ENCODE measurements at places on chromosomes 16 and 17.

DNA sequence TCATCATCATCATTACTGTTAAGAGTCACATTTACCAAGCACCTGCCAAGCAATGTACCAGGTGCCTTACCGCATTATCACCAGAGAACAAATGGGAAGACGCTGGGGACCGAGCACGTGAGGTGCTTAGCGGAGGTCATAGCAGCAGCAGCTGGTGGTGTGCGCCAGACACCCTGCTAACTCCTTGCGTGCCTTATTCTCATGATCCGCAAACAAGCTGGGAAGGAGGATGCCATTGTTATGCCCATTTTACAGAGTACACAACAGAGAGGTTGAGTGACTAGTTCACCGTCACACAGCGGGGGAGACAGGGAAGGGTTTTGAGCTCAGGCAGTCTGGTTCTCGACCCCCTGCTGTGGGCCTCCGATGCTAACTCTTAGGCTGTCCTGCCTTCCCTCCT is 7.3 kb downstream of the ATP2A3 start:
- peak; percentile 80 for DNase-seq

DNA sequence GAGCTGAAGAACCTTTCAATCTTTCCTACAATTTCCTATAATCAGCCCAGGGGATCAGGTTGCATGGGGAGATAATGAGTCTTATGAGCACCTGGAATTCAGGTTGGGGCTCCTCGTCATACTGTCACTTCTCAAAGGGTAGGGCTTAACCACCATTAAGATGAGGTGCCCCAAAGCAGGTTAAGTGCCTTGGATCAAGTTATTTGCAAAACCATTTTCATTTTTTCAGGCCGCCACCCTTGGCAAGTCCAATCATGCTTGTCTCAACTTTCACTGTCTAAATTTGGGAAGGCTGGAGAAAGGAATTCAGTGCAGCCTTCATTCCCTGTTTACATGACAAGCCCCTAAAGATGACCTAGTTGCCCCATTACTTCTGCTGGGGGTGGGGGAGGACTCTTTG is 44.9 kb upstream of the TANGO6 start:
- peak; percentile 1 for DNase-seq

- DNase-seq = no peak
These were observed 12.5 kb downstream of the ADAMTS18 start for GRCh38 chr16:77422196-77422784.

- DNase-seq = no peak
These were observed 14.0 kb downstream of the PLLP start for GRCh38 chr16:57270221-57271062.

DNA sequence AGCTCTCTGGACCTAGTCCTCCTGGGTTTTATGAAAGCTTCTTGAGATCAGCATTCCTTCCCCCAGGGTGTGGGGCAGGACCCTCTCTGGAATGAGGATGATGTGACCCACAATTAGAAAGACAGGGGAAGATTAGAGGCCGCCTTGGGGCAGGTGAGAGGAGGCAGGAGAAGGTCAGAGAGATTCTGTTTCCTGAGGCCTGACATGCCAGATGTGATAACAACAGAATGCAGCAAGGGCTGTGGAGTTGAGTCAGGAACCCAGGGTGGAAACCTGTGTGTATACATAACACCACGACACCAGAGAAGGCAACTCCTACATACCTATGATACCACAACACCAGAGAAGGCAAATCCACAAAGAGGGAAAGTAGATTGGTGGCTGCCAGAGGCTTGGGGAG is 5.4 kb upstream of the SLC5A10 start:
- DNase-seq = no peak

DNA sequence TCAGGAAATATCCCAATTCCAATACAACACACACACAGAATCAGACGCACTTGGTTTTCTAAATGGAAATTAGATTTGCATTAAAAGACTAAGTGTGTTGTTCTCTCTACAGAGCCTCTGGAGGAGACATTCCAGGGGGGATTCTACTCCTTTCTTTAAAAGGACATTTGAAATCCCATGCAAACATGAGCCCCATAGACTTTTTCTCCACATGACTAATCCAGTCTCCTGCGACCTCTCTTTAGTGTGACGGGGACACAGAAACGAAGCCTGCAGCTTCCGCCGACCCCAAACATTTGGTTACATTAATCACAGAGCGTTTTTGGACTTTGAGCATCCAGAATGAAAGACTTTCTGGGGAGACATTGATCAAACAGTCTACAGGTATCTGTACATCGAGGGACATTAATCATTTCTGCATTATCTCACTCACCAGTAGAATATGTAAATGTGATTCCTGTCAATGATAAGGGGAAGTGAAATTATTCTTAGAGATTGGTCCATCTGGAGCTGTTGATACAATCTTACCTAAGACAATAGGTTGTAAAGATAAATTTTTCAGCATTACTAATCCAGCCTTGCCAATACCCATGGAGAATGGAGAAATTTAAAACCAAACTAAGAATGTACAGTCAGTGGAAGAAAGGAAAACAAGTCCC is 103.4 kb upstream of the IRX3 start:
- DNase-seq = no peak

GRCh38 chr17:57518587-57519581 is 226.2 kb downstream of the CCDC182 start:
- peak; percentile 93 for DNase-seq

- DNase-seq = no peak
These were observed 7.4 kb downstream of the CNP start for GRCh38 chr17:41974031-41974430.

DNA sequence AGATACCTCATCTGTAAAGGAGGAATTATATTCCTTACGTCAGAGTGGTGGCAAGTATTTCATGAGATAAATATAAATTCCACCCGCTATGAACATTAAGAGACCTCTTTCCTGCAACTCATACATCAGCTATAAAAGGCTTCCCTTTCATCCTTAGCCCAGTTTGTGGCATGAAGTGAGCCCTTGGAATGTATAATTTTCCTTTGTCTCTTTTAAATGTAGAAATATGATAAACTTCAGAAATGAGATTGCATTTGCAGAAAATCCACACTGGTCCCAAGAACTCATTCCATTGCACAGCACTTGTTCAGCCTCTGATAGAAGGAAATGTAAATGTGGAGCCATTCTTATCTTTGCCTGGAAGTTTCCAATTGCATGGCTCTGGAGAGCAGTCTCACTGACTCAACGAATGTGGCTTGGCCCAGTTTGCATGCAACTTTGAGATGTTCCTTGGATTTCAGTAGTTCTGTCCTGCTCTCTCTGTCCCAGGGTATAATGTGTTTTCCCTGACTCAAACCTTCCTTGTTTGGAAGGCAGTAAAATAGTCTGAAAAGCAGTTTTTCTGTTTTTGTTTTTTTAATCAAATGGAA is 746.4 kb downstream of the CDH11 start:
- no peak for DNase-seq

DNA sequence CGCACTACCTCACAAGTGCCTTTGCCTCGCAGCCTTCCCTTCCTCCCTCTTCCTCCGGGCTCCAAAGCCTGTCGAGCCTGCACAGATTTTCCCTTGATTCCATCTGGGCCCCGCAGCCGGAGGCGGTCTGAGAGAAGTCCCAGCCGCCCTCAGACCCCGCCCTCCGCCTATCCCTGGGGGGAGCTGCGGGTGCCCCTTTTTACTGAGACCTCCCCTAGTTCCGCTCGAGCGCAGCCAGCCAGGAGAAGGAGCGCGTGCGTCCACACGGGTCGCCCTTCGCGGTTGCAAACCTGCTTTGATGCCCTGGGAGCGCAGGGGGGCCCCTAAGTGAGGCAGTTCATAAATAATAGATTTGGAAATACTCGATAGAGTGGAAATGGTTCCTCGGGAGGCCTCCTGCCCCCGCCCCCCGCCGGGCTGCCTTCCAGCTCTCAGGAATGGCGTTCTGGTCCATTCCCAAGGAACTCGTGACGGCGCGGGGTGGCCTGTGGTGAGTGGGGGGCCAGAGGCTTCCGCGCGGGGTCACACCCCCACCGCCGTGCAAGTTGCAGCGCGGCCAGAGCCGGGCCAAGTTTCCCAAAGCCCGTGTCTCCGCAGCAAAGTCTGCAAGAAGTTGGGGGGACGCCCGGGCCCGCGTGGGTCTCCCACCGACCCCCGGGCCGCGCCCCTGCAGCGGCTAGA is 610 bp downstream of the C16orf74 start:
- no peak for DNase-seq

- no peak for DNase-seq
These were observed 791.3 kb upstream of the SOX9 start for GRCh38 chr17:71329310-71330098.

- no peak for DNase-seq
These were observed 208.5 kb downstream of the MAF start for GRCh38 chr16:79392081-79392480.

- DNase-seq = peak; percentile 63
These were observed 2.3 kb upstream of the CCDC182 start for GRCh38 chr17:57747221-57748017.

DNA sequence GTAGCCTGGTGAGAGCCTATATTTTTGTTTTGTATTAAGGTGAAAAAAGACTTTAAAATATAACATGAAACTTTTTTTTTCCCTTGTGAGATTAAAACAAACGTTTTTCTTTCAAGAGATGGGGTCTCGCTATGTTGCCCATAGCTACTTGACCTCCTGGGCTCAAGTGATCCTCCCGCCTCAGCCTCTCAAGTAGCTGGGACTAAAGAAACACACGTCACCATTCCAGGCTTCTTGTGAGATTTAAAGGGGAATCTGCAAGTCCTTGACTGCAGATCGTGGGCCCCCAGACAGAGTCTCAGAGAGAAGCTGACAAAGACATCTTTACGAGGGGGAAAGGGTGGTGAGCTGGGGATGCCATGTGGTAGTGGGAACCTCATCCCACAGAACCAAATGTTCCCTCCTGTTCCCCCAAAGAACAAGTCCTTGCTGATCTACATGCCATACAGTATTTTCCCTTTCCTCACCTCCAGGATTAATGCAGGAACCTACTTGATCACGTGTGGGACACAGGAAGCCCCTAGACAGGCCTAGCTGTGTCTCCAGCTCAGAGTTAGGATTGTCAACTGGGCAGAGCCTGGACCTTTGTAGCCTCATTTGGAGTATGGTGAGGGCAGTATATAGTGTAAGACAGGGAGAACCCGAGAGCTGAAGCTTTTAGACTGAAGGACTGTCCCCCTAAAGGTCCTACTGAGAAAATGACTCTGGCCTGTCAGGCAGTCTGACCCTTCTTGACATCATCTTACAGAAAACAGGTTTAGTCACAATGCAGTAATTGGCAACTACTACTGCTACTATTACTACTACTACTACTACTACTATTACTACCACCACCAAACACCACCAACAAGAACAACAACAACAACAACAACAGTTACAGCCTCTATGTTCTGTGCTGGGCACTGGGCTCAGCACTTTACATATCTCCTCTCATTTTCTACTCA is 4.1 kb downstream of the MAP3K14 start:
- DNase-seq = no peak

DNA sequence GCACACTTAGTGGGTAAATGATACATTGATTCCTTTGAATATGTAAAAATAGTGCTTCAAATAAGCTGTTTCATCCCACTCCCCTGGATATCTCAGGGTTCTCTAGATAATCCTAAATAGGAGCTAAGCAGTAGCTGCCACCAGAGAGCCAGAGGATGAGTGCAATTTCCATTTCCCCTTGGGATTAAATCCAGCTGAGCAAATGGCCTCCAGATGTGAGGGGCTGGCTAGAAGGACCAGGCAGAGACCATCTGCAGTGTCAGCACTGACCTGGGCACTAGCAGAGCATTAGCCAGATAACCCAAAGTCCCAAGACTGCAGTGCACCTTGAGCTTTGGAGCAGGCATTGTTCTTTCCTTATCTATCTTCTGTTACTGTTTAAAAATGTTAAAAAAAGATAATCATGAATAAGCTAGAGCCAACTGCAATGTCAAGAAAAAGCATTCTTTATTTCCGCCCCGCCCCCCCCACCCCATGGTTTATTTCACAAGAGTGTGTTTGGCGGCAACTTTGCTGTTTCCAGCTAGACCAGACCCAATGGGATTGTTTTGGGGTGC is 19.5 kb downstream of the GPR179 start:
- DNase-seq = no peak

- DNase-seq = no peak
These were observed 12.7 kb downstream of the WFDC1 start for GRCh38 chr16:84307209-84307954.

GRCh38 chr17:35998018-35998545 is 3.3 kb downstream of the CCL15 start:
- no peak for DNase-seq

- DNase-seq = no peak
These were observed 309.4 kb downstream of the SEC14L1 start for GRCh38 chr17:77449908-77450741.

- DNase-seq = no peak
These were observed 30.0 kb upstream of the KDM6B start for GRCh38 chr17:7803981-7804380.

- no peak for DNase-seq
These were observed 65.0 kb downstream of the TBC1D16 start for GRCh38 chr17:79970576-79971068.

GRCh38 chr16:53937161-53937880 is 233.4 kb downstream of the FTO start:
- DNase-seq = no peak

- peak; percentile 79 for DNase-seq
These were observed 16.6 kb downstream of the COPRS start for GRCh38 chr17:31842195-31843069.

GRCh38 chr16:2042171-2042985 is 5.3 kb downstream of the NTHL1 start:
- DNase-seq = peak; percentile 92

DNA sequence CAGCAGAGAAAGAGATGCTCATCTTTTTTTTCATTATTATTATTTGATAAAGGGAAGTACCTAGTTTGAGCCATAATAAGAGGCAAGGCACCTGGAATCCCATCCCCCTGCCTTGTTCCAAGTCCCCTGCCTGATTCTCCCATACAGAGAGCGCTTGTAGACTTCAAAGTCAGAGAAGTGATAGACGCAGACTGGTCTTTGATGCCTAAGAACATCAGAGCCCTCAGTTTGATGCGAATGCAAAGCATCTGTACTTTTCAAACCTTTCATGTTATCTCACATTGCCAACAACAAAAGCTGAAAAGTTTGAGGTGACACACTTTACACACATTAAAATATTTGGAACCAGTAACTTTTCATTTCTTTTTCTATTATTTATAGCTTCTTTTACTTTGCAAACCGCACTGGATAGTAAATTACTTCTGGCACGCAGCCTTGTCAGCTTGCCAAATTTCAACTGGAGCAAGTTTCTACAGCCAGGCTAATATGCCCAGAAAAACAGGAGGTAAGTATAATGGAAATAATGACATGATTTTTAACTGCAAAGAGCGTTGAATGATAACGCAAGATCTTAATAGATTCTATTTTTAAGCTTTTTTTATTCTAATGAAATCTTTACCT is 5.9 kb upstream of the UTP6 start:
- peak; percentile 11 for DNase-seq

DNA sequence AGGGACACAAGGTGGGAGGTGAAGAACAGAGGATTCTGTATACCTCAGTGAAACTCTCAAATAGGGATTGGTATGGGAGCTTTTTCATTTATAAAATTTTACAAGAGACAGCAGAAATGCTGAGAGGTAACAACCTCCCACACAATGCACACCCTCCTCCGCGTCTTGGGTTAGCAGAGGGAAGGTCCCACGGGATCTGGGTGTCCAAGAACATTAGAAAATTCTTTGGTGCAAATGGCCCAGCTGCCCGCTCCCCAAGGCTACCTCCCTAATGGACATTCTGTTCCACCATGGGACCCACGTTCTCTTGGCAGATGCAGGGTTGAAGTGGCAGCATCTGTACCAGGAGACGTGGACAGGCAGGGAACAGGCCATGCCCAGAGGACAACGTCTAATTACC is 22.5 kb downstream of the GPR139 start:
- DNase-seq = no peak

GRCh38 chr17:37774504-37774903 is 29.6 kb upstream of the HNF1B start:
- DNase-seq = no peak

GRCh38 chr17:27153005-27153404 is 140.9 kb upstream of the WSB1 start:
- DNase-seq = no peak

All from NCI-H345 (cell line).